ENCODE measurements at places on chromosomes 3 and 15. TPM values are rescaled to one million over a fixed set of nuclear protein-coding genes. Genes with fewer than 3 reads are reported as not detected.

DNA sequence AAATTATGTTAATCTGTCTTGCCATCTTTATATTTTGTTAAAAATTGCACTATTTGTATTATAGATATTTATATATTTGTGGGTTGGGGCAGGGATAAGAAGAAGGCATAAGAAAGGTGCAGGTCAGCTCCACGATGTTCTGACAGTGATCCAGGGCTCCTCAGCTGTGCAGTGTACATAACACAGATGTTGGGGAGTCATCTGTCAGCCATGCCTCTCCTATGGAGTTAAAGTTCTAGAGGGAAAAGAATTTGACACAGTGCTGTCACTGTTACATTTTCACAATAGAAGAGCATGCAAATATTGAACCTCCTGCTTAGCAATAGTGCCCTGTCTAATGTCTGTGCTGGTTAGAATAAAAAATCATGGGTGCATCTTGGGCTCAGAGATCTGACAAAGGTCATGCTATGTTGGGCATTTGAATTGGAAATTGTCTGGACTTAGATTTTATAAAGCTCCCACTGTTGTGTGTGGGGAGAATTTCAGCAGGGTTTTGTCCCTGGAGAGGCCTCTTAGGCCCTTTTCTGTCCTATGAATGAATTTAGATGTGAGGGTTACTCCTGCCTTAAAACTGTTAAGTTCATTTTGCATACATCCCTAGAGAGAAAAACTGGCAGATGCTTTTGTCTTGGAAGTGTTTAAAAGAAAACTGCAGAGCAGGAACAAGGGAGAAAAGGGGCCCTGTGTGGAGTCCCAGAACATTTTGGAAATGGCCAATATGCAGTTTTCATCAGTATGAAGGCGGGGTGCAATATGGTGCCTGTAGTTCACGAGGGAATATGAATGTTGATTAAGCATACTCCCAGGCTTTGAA, 20.4 kb downstream of the CDIN1 start:
- no peak for DNase-seq
- no peak overlapping the region for H3K27ac ChIP-seq

GRCh38 chr3:69180869-69181591, 58.6 kb upstream of the LMOD3 start:
- DNase-seq: no peak
- peaks cover 36% of the 10 kb centered on the region for H3K36me3 ChIP-seq
- no peak overlapping the region for H3K4me3 ChIP-seq
- no peaks in the 10 kb centered on the region for H3K27me3 ChIP-seq
- peaks cover 15% of the 10 kb centered on the region for H3K4me1 ChIP-seq

- DNase-seq: no peak
- no peaks in the 10 kb centered on the region for H3K27me3 ChIP-seq
- no peak overlapping the region for H3K4me3 ChIP-seq
- no peaks in the 10 kb centered on the region for H3K4me1 ChIP-seq
- H3K36me3 ChIP-seq: no peaks in the 10 kb centered on the region
Measured at GRCh38 chr3:84141571-84141970, 817.2 kb upstream of the CADM2 start.

GRCh38 chr3:126661532-126662364, 6.8 kb upstream of the TXNRD3 start:
- H3K27ac ChIP-seq: no peak overlapping the region
- H3K4me3 ChIP-seq: no peak overlapping the region
- no peaks in the 10 kb centered on the region for H3K36me3 ChIP-seq
- no peaks in the 10 kb centered on the region for H3K4me1 ChIP-seq

GRCh38 chr15:48411971-48412591, 80.9 kb downstream of the DUT start:
- no peak overlapping the region for H3K27ac ChIP-seq
- no peak for DNase-seq

NBEAL2 gene
- 4.5 TPM for polyA plus RNA-seq

Data from CD4-positive, alpha-beta memory T cell (primary cell).